LHCN-M2 (cell line): ENCODE measurements at places on chromosomes 7 and 10.
A peak's percentile ranks its signal among the peaks of the same experiment; 100 is the strongest.

DNA sequence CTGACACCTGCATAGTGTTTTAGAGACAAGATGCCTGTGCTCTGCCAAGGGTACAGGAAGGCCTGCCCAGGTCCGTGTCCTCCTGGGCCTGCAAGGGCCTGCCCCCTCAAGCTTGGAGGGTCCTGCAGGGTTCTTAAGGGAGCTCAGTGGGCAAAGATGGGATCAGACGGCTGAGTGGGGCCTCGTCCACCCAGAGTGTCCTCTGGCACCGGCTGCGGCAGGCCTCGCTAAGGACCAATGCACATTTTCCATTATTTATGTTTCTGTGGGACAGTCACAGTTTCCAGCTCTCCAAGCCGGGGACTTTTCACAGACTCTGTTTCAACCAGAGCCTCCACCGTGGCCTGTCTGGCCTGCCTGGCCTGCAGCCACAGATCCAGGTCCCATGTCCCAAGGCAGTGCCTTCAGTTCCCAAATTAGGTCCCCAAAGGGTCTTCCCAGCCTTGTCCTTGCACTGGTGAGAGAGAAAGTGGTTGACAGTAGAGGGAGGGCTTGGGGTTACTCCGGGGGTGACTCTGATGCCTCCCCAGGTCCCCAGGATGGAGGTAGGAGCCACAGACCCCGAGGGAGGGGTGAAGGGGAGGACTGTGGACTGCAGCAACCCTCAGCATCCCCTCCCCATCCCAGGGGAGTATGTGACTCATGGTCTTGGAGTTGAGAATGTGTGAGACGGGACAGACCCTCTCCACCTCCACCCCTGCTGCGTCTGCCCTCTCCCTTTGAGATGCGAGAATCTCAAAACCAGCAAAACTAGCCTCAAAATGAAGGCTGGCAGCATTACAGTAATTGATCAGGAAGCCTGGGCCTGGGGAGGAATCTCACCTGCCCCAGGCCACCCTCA lies 14.8 kb downstream of the MYL10 start:
- peak; percentile 63 for DNase-seq

DNA sequence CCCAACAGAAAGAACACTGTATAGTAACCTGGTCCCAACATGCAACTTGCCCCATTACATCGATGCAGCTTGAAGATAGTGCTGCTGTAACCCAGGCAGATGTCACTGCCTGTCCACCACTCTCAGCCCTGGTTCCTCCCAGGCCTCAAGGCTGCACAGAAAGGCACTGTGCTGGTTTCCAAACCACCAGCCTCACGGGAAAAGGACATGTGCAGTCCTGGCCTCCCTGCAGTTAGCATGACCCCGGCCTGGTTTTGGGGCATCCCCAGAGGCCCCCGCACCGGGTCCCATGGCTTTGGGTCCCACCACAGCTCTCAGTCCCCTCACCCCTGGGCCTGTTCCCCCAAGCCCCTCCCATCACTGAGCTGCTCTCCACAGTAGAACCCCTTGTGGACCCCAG lies 214.5 kb downstream of the TNS3 start:
- no peak for DNase-seq

GRCh38 chr10:34522546-34522945 lies 292.6 kb downstream of the PARD3 start:
- peak; percentile 35 for DNase-seq

DNA sequence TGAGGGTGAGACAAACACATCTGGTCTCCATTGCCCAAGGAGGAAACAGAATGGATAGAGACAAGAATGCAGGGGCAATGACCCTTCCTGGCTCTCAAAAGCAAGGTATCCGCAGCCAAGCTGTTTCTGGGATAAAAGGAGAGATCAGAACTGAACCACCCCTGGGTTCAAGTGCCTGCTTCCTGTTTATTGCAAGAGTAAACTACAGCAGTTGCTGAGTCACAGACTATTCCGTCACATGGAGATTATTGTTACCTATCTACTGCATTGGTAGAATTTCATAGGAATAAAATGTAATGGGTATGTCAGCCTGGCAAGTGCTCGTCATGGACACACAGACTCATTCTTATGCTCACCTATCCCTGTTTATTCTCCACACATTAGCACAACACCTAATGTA lies 821.6 kb downstream of the GRID1 start:
- no peak for DNase-seq

DNA sequence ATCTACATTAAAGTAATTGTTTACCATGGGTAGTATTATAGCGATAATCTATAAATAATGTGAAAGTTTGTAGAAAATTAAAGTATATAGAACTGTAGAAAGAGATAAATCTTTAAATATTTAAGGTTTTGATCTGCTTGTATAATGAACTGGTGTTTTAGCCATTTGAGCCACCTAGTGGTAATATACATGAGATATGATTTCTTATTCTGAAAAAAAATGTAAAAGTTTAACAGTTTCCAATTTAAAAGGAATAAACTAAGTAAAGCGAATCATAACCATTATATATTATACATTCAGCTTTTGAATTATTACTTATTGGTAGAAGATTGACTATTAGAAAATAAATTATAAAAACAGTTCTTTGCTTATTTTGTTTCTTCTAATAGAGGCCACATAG lies 91.2 kb downstream of the OTUD1 start:
- DNase-seq, result no peak

DNA sequence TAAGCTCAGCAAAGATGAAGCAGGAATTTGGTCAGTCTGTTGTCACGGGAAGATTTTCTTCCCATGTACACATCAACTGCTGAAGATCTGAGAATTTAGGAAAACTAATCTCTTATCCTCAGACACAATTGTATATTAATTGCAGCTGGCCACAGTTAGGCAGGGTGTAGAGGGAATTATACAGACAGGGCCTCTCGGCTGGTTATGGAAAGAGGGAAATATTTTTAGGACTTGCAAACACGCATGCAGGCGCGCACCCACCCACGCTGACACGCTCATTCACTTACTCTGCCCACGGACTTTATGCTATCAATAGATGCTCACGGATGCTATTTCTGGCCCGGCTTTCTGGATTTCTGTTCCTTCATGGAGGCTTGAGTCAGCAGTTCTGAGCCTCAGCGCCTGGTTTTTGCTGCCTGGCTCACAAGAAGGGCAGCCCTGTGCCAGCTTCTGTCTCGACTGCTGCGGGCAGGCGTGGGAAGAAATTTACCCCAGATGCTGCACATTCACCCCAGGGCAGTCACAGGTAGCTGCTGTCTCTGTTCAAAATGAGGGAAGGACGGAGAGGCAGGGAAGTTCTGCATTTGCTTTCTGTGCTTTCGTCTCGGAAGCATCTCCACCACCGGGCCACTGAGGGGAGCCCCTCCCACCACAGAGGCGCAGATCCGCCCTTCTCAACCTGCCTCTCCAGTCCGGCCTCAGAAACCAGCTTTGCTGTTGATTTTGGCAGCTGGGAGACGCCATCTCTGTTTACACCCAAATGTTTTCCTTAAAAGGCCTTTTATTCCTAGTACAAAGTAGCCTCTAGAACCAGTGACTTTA lies 116.3 kb upstream of the BTBD16 start:
- DNase-seq, result no peak

GRCh38 chr10:128044961-128045832 lies 81.0 kb downstream of the MKI67 start:
- DNase-seq, result no peak

DNA sequence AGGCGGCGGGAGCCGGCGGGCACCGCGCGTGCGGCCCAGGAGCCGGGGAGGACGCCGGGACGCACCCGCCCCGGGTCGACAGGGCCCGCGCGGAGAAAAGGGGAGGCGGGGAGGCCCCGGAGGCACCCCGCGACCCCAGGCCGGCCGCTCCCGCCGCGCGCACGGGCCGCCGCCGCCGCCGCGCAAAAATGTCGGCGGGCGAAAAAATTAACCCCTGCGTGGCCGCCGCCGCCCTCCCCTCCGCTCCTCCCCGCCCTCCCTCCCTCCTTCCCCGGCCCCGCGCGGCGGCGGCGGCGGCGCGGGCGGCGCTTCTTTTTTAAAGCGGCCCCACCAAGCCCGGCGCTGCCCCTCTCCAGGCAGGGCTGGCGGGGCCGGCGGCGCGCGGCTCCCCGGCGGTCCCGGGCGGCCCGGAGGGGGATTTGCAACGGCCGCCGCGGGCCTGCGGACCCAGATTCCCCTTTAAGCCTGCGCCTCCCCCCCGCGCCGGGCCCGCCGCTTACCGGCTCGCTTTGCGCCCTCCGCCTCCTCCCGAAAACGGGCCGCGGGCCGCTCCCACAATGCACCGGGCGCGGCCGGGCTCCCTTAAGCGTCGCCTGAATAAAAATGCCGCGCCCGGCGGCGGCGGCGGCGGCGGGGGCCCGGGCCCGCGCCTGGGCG lies 465 bp downstream of the SEPHS1 start:
- DNase-seq, result peak; percentile 73

GRCh38 chr7:22442187-22442881 lies 57.7 kb downstream of the STEAP1B start:
- DNase-seq, result no peak

- peak; percentile 65 for DNase-seq
These were observed 1.8 kb upstream of the PDGFA start for GRCh38 chr7:521221-522070.

- no peak for DNase-seq
These were observed 52.3 kb upstream of the ANTXRL start for GRCh38 chr10:46234431-46235060.

DNA sequence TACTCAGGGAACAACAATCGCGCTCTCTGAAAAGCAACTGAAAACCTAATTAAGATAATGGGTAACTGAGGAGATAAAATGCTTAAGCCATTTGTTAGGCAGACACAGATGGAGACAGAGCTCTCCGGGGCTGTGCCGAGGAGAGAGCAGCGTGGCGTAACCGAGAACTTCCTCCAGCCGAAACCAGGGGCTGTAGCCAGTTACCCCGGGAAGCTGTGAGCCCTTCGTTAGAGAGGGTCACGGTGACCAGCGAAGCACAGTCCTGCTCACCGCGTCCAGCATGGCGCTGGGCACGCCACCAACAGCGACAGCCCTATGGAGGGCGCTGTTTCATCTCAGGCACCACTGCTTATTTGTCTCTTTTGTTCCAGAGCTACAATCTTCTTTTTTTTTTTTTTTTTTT lies 16.1 kb downstream of the PAPOLB start:
- no peak for DNase-seq

DNA sequence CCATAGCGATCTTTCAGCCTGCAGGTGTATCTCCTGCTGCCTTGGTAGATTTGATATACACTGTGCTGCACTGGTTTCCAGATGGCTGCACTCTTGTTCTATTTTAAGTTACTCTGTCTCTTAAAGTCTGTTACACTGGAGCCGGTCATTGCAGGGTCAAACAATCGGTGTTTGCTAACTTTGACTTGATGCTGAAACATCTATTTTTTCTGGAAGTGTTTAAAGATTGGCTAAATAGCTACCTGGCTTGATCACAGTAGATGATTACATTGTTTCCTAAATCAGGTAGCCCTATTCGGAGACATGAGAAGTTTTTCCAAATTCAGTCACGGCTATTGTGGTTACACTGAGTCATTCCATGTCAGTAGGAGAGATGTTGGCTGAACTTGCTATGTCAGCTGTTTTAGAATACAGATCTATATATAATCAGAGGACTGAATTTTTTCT lies 574.8 kb downstream of the ETV1 start:
- peak; percentile 45 for DNase-seq
